ENCODE measurements at places on chromosomes 7 and 10.

GRCh38 chr7:38975944-38976392, 1.7 kb upstream of the POU6F2 start:
- no peak for DNase-seq

DNA sequence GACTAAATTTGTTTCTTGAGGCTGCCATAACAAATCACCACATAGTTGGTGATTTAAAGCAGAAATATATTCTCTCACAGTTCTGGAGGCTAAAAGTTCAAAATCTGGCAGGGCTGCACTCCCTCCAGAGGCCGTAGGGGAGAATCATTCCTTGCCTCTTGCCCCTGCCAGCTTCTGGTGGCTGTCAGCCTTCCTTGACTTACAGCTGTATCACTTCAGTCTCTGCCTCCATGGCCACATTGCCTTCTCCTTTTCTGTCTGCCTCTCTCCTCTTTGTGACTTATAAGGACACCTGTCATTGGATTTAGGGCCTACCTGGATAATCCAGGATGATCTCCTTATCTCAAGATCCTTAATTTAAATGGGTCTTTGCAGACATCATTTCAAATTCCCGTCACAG, 5.8 kb upstream of the LRRC4 start:
- DNase-seq: no peak

DNA sequence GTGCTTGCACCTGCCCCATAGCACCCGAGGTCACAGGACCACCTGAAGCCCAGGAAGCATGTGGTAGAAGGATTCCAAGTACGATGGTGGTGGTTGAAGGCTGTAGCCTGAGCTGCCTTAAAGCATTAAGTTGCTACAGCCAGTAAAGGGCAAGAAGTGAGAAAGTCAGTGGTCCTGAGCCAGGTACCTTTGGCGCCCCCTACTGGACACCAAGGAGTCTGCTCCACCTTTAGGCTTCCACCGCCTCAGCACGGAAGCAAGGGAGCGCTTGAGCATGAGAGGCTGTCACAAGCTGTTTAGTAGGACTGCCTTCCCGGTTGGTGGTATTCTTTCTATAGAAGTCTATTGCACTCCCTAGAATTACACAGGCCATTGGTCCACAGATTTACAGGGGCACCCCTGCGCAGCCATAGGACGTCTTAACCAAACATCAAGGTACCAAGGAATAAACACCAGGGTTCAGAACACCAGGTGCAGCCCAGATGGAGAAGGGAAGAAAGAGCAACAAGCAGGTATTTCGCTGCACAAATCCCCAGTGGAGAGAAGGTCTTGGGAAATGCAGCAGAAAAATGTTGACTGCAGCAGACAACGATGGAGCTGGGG, 2.2 kb downstream of the CRTAC1 start:
- DNase-seq: peak; percentile 11

- no peak for DNase-seq
Observed at GRCh38 chr7:47385536-47386125, 196.3 kb downstream of the TNS3 start.

DNA sequence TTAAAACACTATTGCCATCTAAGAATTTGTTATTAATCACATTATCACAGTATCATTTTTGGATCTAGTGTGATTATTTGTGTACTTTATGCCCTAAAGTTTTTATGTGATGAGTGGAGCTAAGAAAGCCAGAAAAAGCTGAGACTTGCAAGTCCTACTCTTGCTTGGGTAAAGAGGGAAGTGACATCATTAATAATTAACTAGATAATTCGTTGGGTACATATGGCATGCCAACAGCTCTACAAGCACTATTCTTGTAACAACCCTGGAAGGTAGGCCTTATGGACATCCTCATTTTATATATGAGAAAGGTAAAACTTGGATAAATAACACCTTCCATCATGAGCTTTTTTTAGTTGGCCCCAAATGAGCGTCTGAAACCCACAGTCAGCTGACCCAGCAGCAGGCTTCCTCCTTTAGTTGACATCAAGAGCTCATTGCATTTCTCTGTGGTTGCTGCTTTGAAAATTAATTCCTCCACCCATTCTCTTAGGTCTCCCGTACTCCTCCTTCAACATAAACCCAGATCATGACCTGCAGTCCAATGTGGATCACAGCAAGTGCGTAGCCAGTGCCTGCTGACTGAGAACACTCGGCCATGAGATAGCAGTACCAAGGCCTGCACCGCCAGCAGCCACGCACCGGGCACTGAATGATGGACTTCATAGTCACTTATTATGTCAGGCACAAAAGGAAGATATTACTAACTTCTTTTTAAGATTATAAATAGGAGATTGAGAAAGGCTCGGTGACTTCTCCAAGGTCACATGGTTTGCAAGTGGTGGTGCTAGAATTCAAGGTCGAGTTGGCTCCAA, 292.0 kb upstream of the AOAH start:
- DNase-seq: no peak

DNA sequence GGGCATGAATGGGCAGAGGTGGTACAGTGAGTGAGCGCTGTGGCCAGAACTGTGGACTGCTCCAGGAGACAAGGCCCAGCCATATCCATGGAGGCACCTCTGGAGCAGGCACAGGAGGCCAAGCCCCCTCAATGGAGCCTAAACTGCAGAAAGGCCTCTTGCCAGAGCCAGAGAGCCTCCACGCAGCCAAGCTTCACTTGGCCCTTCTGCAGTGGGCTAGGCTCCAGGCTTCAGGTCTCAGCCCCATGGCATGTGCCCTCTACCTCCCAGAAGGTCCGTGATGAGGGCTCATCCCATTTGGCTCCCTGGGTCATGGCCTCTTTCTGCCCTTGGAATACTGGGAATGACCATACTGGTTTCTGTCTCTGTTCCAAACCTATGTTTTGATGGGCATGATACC, 8.9 kb downstream of the PDE1C start:
- DNase-seq: no peak

- no peak for DNase-seq
Observed at GRCh38 chr7:3140834-3141233, 97.2 kb upstream of the CARD11 start.

GRCh38 chr7:2849941-2850766, 6.0 kb upstream of the GNA12 start:
- DNase-seq: no peak

GRCh38 chr7:33457039-33457438, 327.7 kb downstream of the BBS9 start:
- no peak for DNase-seq

DNA sequence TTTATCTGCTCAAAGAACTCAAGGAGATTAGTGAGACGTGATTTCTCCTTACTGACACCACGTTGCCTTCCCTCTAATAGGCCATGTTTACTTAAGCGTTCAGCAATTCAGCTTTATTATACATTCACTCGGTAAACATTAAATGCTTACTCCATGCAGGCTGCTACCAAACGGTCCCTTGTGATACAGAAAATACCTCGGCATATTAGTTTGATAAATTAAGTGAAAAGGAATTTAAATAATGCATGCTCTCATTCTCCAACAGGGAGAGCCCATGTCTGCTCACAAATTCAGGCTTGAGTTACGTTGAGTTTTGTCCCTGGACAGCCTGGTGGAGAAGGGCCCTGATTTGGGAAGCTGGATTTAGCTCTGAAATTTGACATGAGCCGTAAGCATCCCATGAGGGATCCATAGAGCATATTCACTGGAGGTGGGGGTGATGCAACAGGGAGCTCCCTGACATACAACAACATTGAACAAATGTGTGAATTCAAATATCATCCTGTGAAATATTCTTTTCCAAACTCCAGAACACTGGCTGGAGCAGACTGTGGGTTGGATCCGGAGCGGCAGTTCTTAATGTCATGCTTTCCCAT, 86.3 kb downstream of the TBXAS1 start:
- peak; percentile 48 for DNase-seq

DNA sequence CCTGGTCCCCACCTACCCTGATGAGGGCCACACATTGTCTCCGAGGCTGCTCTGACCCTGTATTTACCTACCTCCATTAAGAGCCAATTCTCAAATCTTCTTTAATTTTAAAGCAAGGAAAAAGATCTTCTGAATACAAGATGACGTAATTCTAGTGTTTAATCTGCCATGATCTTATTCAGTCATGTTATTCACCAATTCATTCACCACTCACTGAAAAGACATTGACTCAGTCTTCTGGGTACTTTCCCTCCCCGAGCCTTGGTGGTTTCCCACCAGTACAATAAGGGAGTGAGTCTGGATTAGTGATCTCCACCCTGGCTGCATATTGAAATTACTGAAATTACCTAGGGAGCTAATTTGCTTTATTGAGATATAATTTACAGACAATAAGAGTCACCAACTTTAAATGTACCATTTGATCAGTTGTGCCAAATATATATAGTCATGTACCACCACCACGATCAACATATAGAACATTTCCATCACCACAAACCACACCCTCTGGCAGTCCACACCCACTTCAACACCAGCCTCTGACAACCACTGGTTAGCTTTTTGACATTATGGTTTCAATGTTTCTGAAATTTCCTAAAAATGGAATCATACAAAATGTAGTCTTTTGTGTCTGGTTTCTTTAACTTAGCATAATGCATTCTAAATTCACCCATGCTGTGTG, 117.5 kb upstream of the UNC5B start:
- DNase-seq: no peak

GRCh38 chr7:83593921-83594475, 54.9 kb downstream of the SEMA3E start:
- no peak for DNase-seq
